Cardiac ventricle fibroblast (primary cell): ENCODE measurements at places on chromosomes 3 and 15. TPM values are rescaled to one million over a fixed set of nuclear protein-coding genes. Genes with fewer than 3 reads are reported as not detected.

Gene ERICH6
- total RNA-seq, result not detected in 2 replicates

Gene SGO1
- 1.9 TPM in 2 replicates for total RNA-seq

Gene ZSCAN29
- total RNA-seq, result 12.4 and 18.7 TPM in 2 replicates

Gene TMEM212
- not detected in 2 replicates for total RNA-seq

Gene POPDC2
- 3.8 TPM in 1 of 2 replicates, not detected in the other for total RNA-seq

Gene SPPL2A
- total RNA-seq, result 95.2 and 106 TPM in 2 replicates

Gene FAM43A
- total RNA-seq, result 34.6 and 35.0 TPM in 2 replicates

Gene TYRO3
- total RNA-seq, result 9.1 and 11.5 TPM in 2 replicates

Gene ECE2
- total RNA-seq, result 0.12 TPM in 1 of 2 replicates, not detected in the other

Gene NLGN1
- total RNA-seq, result 2.9 and 6.1 TPM in 2 replicates

Gene LMAN1L
- not detected in 2 replicates for total RNA-seq

Gene PEX5L
- total RNA-seq, result not detected in 2 replicates

Gene GP9
- total RNA-seq, result not detected in 2 replicates

Gene AMIGO3
- 0.31 and 0.54 TPM in 2 replicates for total RNA-seq
